ENCODE measurements at places on chromosomes 2 and 18.

GRCh38 chr18:58402951-58403702 lies 225.8 kb downstream of the ALPK2 start:
- no peak for DNase-seq

GRCh38 chr2:177633910-177634294 lies 241.3 kb downstream of the AGPS start:
- DNase-seq, result no peak

- DNase-seq, result no peak
Observed at GRCh38 chr2:163741435-163741834, 5.6 kb upstream of the FIGN start.

DNA sequence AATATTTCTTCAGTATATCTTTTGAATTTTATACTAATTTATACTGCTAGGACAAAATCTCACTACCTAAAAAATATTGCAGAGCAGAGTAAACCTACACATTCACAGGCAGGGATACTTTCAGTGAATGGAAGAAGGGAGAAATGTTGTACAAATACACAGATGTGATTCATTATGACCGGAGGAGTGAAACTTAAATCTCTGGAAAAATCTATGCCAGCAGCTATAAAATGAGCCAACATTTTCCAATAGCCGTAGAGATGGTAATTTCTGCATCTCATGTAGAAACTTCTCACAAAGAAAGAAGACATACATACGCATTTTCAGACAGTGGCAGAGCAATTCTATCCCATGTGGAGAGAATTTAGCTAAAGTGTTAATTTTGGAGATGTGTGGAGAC lies 54.8 kb downstream of the KCNS3 start:
- no peak for DNase-seq

GRCh38 chr18:33051407-33051806 lies 278.6 kb upstream of the KLHL14 start:
- DNase-seq, result no peak

DNA sequence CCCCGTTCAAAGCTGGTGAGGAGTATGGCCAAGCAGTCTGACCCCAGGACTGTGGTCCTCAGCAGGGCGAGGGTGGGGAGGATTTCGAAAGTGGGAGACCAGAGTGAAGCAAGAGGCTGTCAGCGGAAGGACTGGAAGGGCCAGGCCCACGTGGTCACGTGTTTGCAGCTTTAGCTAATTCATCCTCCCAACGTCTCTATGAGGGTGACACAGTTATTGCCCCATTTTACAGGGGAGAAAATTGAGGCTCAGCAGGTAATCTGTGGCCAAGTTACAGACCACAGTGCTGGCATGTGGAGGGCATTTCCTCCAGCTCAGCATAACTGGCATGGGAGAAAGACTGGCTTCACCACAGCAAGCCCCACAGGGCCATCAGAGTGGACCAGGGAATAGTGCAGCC lies 45.4 kb upstream of the LTBP1 start:
- no peak for DNase-seq

DNA sequence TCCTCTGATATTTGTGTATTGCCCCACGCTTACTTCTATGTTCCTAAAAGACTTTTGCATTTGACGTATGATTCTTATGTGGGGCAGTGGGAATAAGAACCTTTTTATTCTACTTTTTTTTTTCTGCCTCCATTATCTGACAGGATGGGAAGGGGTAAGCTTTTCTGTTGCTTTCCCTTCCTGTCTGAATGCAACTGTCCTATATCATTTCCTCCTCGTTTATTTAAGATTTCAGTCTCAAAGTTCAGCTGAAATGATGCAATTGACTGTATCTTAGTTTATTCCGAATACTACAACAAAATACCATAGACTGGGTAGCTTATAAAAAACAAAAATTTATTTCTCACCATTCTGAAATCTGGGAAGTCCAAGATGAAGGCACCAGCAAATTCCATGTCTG lies 24.1 kb upstream of the HNMT start:
- DNase-seq, result no peak

Data from activated CD8-positive, alpha-beta memory T cell treated with anti-CD3 and anti-CD28 coated beads for 48 hours (primary cell).